Tongue (tissue), 3 donors: ENCODE measurements at places on chromosomes 4 and X. TPM values are rescaled to one million over a fixed set of nuclear protein-coding genes. Genes with fewer than 3 reads are reported as not detected.

RTL5 gene
- 7.3 TPM for total RNA-seq

DNA sequence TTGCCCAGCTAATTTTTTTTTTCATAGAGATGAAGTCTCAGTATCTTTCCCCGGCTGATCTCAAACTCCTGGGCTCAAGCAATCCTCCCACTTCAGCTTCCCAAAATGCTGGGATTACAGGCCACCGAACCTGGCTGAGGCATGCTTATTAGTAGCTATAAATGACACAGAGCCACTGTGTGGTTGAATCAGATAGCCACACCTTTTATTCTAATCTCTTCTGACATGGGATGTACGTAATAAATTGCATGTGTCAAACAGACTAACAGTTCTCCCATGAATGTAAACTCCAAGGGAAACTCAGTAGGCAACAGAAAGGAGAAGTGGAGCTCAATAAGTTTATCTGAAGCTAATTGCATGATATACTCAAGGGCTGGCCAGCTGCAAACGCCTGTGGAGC lies 139.8 kb upstream of the VCX3A start:
- peak; percentile 39 for DNase-seq

DNA sequence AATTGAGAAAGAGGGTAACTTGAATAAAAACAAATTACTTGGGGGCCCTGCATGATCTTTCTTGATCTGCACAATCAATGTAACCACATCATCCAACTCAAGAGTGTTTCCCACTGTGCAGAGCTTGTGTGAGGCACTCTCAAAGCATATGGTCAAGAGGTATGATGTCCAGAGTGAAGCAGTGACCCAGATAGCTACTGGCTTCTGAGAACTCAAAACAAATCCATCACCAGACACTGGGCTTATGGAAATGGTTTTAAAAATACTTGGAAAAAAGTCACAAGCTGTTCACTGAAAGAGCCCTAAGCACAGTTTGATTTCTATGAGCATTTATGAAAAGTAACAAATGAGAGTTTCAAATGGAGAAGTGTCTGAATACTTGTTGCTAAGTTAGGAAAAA lies 361.0 kb downstream of the GRXCR1 start:
- DNase-seq, result no peak

- DNase-seq, result no peak
Measured at GRCh38 chrX:136104936-136105335, 42.4 kb upstream of the FHL1 start.

PDE5A gene
- 49.1 TPM for total RNA-seq

- DNase-seq, result no peak
Measured at GRCh38 chrX:132208422-132208821, 10.8 kb downstream of the RAP2C start.

GRCh38 chrX:153777261-153778090 lies 3.4 kb upstream of the SRPK3 start:
- no peak for DNase-seq

DNA sequence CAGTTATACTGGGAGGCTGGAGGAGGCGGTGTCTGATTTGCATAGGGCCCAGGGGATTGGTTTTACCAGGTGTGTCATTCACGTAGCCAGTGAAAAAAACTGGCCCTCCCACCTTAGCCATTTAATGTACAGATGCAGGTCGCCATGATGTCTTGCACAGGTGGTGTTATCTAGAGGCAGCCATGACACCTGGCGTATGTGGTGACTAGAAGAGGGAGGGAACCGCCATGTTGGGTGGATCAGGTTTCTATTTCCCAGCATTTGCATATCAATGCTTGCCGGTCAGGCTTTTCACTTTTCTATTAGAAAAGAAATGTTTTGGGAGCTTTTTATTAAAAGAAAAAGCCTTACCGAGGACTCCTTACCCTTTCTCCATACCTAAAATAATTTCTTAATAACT lies 523.4 kb downstream of the ADGRL3 start:
- no peak for DNase-seq

OGT gene
- total RNA-seq, result 194 TPM

RAB9B gene
- total RNA-seq, result 36.2 TPM

TKTL2 gene
- total RNA-seq, result not detected

GABRB1 gene
- not detected for total RNA-seq

ASMT gene
- total RNA-seq, result not detected

TBC1D9 gene
- total RNA-seq, result 30.0 TPM

PPEF2 gene
- 0.10 TPM for total RNA-seq

- DNase-seq, result no peak
Measured at GRCh38 chrX:65463550-65463949, 71.0 kb downstream of the LAS1L start.

S100G gene
- not detected for total RNA-seq

ODAPH gene
- not detected for total RNA-seq

GRCh38 chrX:117539090-117539418 lies 577.6 kb downstream of the KLHL13 start:
- DNase-seq, result no peak
